ENCODE measurements at places on chromosomes 11 and 22.

GRCh38 chr11:1763336-1763795, 361 bp downstream of the CTSD start:
- no peak for DNase-seq

GRCh38 chr11:19843079-19843478, 130.4 kb downstream of the NAV2 start:
- DNase-seq: no peak

DNA sequence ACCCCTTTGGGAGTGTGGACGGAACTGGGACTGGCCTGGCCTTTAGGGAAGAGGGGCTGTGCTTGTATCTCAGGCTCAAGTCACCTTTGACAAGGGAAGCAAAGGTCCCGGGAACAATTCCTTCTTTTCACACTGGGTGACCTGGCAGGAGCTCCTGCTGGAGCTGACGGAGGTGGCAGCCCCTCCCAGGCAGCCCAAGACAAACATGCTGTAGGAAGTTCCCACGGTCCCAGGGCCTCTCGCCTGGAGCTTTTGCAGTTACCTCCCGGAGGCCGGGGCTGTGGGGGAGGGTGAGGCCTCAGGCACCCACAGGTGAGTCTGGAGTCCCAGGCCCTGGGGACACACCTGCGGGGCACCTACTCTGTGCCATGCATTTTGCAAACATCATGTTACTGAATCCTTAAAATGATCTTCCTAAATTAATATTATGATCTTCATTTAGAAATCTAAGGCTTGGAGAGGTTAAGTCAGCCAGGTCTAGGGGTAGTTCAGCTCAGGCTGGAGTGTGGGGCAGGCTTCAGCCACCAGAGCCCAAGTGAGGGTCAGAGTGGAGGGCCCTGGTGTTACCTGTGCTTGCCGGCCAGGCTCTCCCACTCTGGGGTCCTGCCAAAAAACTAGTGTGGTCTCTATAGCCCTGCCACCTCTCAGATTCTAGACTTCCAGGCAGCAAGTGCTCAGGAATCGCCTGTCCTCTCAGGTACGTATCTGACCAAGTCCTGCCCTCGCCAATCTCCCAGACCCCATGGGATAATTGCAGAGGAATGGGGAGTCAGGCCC, 15.7 kb upstream of the MYEOV start:
- no peak for DNase-seq

DNA sequence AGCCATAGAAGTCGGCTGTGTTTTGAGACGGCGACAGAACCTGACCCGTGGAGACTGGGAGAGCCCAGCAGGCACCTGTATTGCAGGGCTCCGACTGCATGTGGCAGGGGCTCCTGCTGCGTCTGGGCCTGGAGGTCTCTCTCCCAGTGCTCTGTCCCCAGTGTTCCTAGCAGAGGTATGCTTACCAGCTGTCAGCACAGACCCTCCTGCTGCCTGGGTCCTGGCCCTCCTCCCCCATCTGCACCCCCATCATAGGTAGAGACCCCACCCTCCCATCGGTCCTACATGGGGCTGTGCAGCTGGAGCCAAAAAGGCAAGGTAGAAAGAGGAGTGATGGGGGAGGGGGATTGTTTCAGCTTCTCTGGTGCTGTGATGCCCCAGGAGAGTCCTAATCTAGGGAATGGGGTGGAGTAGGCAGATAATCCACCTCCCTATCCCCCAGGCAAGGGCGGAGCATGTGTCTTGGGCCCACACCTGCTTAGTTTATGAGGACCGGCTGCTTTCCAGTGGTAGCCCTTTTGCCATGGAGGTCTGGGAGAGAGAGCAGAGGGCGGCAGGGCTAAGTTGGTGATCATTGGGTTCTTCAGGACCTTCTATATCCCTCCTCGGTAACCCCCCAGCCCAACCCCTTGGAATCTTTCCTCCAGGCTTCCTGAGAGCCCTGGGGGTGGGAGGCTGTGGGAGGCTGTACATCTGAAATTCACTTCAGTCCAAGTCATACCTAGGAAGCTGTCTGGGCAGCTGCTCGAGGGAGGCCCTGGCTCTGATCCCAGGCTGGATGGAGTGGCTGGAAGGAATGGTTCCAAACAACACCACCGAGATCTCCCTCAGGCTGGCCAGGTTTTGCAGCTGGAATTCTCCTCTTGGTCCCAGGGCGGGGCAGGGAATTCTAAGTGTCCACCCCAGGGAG, 5.3 kb downstream of the SLC7A4 start:
- no peak for DNase-seq
